Neural crest cell (in vitro differentiated cells): ENCODE measurements at places on chromosomes 12 and 14. TPM values are rescaled to one million over a fixed set of nuclear protein-coding genes. Genes with fewer than 3 reads are reported as not detected.

DNA sequence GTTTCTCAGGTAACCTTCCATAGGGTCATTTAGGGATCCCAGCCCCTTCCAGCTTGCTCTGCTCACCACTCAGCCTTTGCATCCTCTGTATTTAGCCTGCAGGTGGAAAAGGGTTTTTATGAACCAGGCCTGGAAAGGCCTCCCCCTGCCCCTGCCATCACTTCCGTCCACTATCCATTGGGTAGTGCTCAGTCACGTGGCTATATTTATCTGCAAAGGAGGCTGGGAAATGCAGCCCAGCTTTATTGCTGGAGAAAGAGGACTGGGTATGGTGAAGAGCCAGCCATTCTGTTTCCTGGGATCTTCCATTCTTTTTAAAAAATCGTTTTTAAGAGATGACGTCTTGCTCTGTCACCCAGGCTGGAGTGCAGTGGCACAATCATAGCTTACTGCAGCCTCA is 87.0 kb upstream of the MAP1LC3B2 start:
- no peak overlapping the region for H3K27ac ChIP-seq
- no peaks in the 10 kb centered on the region for H3K27me3 ChIP-seq
- H3K4me3 ChIP-seq, result no peak overlapping the region
- DNase-seq, result no peak

DNA sequence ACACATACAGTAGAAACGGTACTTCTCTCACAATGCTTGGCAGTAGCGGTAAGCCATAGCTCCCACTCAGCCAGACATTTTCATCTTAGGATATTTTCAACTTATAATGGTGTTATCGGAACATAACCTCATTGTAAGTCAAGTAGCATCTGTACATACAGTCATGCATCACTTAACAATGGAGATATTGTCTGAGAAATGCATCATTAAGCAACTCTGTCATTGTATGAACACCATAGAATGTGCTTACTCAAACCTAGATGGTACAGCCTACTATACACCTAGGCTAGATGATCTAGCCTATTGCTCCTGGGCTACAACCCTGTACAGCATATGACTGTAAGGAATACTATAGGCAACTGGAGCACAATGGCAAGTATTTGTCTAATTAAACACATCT is 40.8 kb downstream of the RPS6KA5 start:
- H3K27me3 ChIP-seq, result no peaks in the 10 kb centered on the region
- H3K4me3 ChIP-seq, result no peak overlapping the region
- no peak overlapping the region for H3K27ac ChIP-seq
- H3K4me1 ChIP-seq, result no peaks in the 10 kb centered on the region
- no peaks in the 10 kb centered on the region for H3K36me3 ChIP-seq
- DNase-seq, result no peak

GRCh38 chr14:104717646-104718045 is 6.4 kb upstream of the ADSS1 start:
- no peak overlapping the region for H3K27ac ChIP-seq
- no peaks in the 10 kb centered on the region for H3K36me3 ChIP-seq
- H3K27me3 ChIP-seq, result no peaks in the 10 kb centered on the region
- no peak overlapping the region for H3K4me3 ChIP-seq

- H3K27me3 ChIP-seq, result no peaks in the 10 kb centered on the region
- peaks cover 34% of the 10 kb centered on the region for H3K4me1 ChIP-seq
- H3K27ac ChIP-seq, result no peak overlapping the region
- H3K36me3 ChIP-seq, result peaks cover 12% of the 10 kb centered on the region
- no peak overlapping the region for H3K4me3 ChIP-seq
These were observed 132.5 kb downstream of the GPR135 start for GRCh38 chr14:59332727-59333126.

Gene DCP1B
- total RNA-seq, result 19.2 and 19.8 TPM in 2 replicates

DNA sequence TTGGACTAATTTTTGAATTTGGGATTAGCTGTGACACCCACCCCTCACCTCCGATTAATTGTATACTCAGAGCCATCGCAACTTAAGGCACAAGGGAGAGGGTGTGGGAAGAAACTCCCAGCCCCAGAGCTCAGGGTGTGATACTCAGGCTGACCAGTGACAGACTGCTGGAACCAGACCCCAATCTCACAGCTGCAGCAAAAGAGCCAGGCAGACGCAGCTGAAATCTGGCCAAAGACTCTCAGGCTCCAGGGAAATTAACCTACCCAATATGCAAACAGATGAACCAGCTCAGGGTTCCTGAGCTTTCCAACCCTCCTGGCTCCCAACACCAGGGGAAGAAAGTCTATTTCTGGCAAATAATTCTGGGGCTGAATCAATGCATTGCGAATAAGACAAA is 30.5 kb downstream of the ANAPC7 start:
- no peak overlapping the region for H3K4me3 ChIP-seq
- H3K27ac ChIP-seq, result no peak overlapping the region
- no peaks in the 10 kb centered on the region for H3K27me3 ChIP-seq
- peaks cover 8% of the 10 kb centered on the region for H3K36me3 ChIP-seq
- H3K4me1 ChIP-seq, result no peaks in the 10 kb centered on the region

DNA sequence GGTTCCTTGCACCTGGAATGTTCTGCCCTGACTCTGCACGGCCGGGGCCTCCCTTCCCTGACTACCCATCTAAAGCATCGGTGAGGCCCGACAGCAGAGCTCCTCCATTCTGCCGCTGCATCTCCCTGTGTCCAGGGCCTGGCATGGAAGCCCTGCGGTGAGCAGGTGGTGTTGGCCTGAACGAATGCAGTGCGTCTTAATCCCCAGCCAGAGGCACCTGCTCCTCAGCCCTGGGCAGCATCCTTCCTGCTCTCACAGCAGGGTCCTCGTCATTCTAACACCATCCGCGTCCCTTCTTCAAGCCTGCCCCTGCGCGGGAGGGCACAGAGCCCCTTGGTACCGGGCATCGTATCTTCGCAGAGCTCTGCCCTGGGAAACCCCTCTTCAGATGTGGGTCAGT is 15.4 kb downstream of the BEGAIN start:
- H3K27me3 ChIP-seq, result peaks cover 45% of the 10 kb centered on the region
- no peaks in the 10 kb centered on the region for H3K36me3 ChIP-seq
- no peak overlapping the region for H3K27ac ChIP-seq
- H3K4me3 ChIP-seq, result peak overlapping the region; percentile 41
- peaks cover 17% of the 10 kb centered on the region for H3K4me1 ChIP-seq

DNA sequence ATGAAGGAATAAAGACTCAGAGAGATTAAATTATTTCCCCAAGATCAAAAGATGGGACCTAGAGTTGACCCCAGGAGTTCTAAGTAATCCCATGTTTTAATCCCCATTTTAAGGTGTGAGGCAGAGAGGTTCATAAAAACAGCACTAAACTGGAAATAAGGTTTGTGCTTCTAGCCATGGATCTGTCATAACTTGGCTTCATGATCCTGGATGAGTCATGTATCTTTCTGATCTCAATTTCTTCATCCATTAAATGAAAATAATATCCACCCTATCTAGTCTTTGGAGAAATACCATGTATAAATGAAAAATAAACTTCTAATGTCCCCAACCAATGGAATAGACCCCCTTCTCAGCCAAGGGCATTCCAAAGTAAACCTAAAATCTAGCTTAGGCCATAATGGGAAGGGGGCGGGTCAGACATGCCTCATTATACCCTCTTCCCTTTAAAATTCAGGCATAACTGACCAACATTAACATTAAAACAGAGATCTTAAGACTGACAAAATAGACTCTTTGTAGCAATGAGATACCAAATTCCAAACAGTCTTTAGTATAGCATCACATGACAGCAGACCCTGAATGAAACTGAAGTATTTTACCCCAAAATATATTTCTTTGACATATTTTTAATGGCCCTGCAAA is 47.8 kb downstream of the SLC41A2 start:
- DNase-seq, result no peak
- no peak overlapping the region for H3K4me3 ChIP-seq
- H3K27ac ChIP-seq, result no peak overlapping the region
- H3K27me3 ChIP-seq, result no peaks in the 10 kb centered on the region

GRCh38 chr12:118964988-118965387 is 16.4 kb upstream of the SRRM4 start:
- H3K27ac ChIP-seq, result no peak overlapping the region
- peaks cover 3% of the 10 kb centered on the region for H3K27me3 ChIP-seq
- peaks cover 5% of the 10 kb centered on the region for H3K4me1 ChIP-seq
- no peak overlapping the region for H3K4me3 ChIP-seq

- H3K4me1 ChIP-seq, result no peaks in the 10 kb centered on the region
- no peak overlapping the region for H3K4me3 ChIP-seq
- H3K36me3 ChIP-seq, result no peaks in the 10 kb centered on the region
These were observed 166.1 kb upstream of the SLC16A7 start for GRCh38 chr12:59429766-59430165.

- peaks cover 2% of the 10 kb centered on the region for H3K27me3 ChIP-seq
- no peak for DNase-seq
- peaks cover 16% of the 10 kb centered on the region for H3K4me1 ChIP-seq
- H3K27ac ChIP-seq, result peak overlapping the region; percentile 20
- H3K4me3 ChIP-seq, result no peak overlapping the region
These were observed 49.8 kb upstream of the CCDC63 start for GRCh38 chr12:110796952-110797351.

DNA sequence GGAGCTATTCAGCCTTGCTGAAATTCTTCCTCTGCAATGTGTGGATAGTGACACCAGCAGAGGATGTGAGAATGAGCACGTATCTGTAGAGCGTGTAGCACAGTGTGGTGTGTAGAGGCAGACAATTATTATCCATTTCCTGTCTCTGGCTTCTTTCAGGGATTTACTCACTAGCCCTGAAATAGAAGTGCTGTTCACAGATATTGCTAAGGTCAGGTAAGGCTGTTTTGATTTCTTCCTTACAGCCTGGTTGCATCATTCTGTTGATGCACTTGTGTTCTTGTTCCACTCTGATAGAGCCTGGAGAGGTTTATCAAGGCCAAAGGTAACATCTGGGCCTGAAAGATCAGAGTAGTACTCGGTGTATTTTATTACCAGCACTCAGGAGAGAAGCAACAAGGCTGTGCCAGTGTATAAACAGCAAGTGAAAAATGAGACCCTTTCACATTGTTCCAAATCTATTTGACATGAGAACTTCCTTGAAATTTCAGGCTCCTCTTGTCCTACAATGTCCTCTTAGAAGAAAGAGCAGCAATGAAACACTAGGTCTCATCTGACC is 16.7 kb downstream of the ARG2 start:
- no peaks in the 10 kb centered on the region for H3K4me1 ChIP-seq
- H3K27ac ChIP-seq, result peak overlapping the region; percentile 19
- no peaks in the 10 kb centered on the region for H3K27me3 ChIP-seq
- DNase-seq, result no peak
- no peak overlapping the region for H3K4me3 ChIP-seq

- no peak overlapping the region for H3K27ac ChIP-seq
- H3K27me3 ChIP-seq, result peaks cover 24% of the 10 kb centered on the region
- peaks cover 6% of the 10 kb centered on the region for H3K4me1 ChIP-seq
- H3K36me3 ChIP-seq, result no peaks in the 10 kb centered on the region
- DNase-seq, result no peak
These were observed 211.9 kb upstream of the LHX5 start for GRCh38 chr12:113683574-113683973.

DNA sequence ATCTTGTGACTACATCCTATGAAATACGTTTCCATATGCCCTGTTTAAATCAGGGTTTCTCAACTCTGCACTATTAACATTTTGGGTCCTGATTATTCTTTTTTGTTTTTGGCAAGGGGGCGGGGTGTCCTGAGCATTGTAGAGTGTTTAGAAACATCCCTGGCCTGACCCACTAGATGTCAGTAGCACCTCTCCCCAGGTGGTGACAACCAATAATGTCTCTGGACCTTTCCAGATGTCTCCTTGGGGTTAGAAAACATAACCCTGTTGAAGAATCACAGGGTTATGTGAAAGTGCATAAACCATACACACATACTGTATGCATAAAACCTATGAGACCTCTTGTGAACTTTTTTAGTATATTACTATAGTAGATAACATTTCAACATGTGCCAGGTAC is 1.4 kb downstream of the ACAD10 start:
- H3K27ac ChIP-seq, result no peak overlapping the region
- peaks cover 36% of the 10 kb centered on the region for H3K4me1 ChIP-seq
- H3K4me3 ChIP-seq, result peak overlapping the region; percentile 95
- H3K36me3 ChIP-seq, result no peaks in the 10 kb centered on the region
- H3K27me3 ChIP-seq, result no peaks in the 10 kb centered on the region
- no peak for DNase-seq

DNA sequence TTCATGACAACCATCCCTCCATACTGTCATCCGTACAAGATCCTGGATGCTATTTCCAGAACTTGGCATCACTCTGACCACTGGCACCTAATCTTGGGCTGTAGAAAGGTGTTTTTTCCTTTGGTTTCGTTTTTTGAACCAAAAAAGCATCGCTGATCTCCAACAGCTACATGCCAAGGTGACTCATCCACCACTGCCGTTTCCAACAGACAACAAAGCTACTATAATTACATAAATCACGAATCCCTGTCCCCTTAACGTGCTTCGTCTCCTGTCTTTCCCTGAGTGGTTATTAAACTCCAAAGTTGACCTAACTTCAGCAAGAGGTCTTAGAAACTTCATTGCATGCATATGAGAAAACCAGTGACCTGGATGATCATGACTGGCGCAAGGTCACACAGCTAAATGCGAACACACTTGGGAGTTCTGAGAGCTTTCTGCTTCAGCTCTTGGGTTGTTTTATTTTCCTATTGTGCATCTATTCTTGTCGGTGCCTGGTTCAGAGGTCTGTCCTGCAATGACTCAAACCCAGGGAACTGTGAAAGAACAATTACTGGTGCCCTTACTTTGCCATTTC is 99.9 kb downstream of the PPM1H start:
- peaks cover 17% of the 10 kb centered on the region for H3K4me1 ChIP-seq
- H3K27me3 ChIP-seq, result peaks cover 90% of the 10 kb centered on the region
- H3K4me3 ChIP-seq, result no peak overlapping the region
- no peak overlapping the region for H3K27ac ChIP-seq

DNA sequence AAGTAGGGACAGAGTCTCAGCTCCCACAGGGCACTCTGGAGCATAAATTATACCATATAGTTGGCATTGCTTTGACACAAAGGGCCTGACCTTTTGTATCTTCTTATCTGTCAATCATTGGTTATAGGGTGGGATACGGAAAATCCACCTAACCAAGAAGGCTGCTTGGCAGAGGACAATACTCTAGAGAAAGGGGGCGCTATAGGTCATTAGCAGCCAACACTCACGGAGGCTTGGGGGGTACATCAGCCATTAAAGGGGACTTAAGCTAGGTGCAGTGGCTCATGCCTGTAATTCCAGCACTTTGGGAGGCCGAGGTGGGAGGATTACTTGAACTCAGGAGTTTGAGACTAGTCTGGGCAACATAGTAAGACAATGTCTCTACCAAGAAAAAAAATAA is 22.9 kb downstream of the SPTSSA start:
- no peak overlapping the region for H3K27ac ChIP-seq
- peaks cover 18% of the 10 kb centered on the region for H3K4me1 ChIP-seq
- peaks cover 15% of the 10 kb centered on the region for H3K36me3 ChIP-seq
- no peak overlapping the region for H3K4me3 ChIP-seq
- H3K27me3 ChIP-seq, result no peaks in the 10 kb centered on the region
- no peak for DNase-seq

- H3K36me3 ChIP-seq, result no peaks in the 10 kb centered on the region
- H3K4me1 ChIP-seq, result peaks cover 5% of the 10 kb centered on the region
- DNase-seq, result no peak
- H3K27ac ChIP-seq, result no peak overlapping the region
- no peak overlapping the region for H3K4me3 ChIP-seq
These were observed 97.6 kb upstream of the SLC38A2 start for GRCh38 chr12:46470036-46470627.

GRCh38 chr14:50944647-50945413 is 547 bp upstream of the PYGL start:
- peak overlapping the region; percentile 84 for H3K27ac ChIP-seq
- H3K4me1 ChIP-seq, result peaks cover 33% of the 10 kb centered on the region
- peaks cover 2% of the 10 kb centered on the region for H3K36me3 ChIP-seq
- H3K4me3 ChIP-seq, result peak overlapping the region; percentile 95
- peaks cover 9% of the 10 kb centered on the region for H3K27me3 ChIP-seq

GRCh38 chr12:121803861-121804416 is at the start of gene SETD1B:
SETD1B (plus strand) TSS chr12:121804009; CDS start chr12:121804738, 729 bp downstream.
- H3K27ac ChIP-seq, result peak within 1 kb of the TSS; percentile 99
- DNase-seq, result no peak
- peaks cover 47% of the 10 kb centered on the region for H3K4me1 ChIP-seq
- H3K4me3 ChIP-seq, result peak within 1 kb of the TSS; percentile 93
